Stimulated activated CD4-positive, alpha-beta T cell treated with anti-CD3 and anti-CD28 coated beads, Interleukin-12 subunit alpha, Interleukin-12 subunit beta, amount 100 ng/mL, for 24 hours (primary cell): ENCODE measurements at places on chromosomes 16 and 17.

DNA sequence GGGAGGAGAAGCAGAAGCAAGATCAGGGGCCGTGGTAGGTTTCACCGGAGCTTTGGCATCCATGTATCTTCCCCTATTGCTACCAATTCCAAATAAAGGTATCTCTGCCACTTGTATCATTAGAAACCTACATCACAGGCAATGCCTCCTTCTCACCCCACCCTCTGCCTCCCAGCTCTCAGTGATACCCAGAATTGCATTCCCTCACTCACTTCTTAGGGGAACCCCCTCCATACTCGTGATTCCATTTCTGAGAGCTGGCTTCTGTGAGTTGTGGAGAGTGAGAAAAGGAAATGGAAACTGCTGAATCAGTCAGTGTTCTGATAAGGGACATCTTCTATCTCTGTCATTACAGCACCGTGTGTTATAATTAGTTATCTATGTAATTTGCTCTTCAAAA, 2.3 kb upstream of the CCL3 start:
- no peak for DNase-seq

GRCh38 chr17:30203471-30203981, 32.0 kb downstream of the SLC6A4 start:
- no peak for DNase-seq

DNA sequence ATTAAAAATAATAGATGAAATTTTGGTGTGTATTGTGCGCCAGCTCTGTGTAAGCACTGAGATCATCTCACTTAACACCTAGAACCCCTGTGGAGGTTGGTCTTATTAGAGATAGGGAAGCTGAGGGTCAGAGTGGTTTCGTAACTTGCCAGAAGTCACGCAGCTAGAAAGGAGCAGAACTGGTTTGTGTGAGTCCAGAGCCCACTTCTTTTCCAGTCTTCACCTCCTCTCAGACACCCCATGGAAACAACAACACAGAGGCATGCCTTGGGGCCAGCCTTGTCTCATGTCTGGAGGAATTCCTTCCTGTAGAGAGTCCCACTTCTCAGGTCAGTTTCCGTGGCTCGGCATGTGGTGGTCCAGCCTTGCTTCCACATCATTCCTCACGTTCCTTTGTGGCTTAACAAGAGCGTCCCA, 16.5 kb downstream of the YPEL2 start:
- no peak for DNase-seq

DNA sequence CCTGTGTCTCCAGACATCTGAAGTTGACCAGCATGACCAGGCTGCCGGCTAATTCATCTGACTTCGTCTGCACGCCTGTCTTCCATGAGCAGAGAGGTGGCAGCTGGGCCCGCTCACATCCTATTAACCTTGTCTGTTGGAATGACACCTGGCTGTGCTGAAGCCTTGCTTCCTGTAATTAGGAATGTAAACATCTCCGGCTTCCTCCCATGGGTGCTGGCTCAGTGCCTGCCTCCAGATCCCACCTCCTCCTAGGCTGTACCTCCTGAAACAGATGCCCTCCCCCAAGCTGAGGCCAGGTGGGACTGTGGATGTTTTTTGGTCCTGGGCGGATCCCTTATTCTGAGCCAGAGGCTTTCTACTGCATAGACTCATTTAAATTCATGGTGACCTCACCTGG, 296.3 kb downstream of the HS3ST4 start:
- no peak for DNase-seq

GRCh38 chr16:78796221-78796866, 696.9 kb downstream of the WWOX start:
- no peak for DNase-seq

- DNase-seq, result no peak
Measured at GRCh38 chr17:61406971-61407911, 7.6 kb downstream of the TBX2 start.

GRCh38 chr17:80910043-80910442, 81.6 kb upstream of the CHMP6 start:
- no peak for DNase-seq

DNA sequence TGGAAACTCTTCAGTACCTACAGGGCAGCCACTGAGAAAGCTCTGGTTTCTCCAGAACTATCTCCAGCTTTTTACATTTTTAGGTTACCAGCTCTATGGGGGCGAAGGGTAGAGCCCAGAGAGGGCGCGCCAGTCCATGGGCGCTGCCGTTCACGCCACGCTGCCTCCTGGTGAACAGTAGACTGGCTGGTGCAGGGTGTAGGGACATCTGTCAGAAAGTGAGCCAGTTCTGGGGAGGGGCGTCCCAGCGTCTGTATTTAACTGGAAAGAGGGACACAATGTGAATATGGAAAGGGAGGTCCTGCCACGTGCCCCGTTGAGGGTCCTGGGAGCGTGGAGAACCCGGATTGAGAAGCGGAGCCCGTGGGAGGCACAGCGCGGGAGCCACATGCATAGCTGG, 16.4 kb upstream of the CLEC18A start:
- no peak for DNase-seq

DNA sequence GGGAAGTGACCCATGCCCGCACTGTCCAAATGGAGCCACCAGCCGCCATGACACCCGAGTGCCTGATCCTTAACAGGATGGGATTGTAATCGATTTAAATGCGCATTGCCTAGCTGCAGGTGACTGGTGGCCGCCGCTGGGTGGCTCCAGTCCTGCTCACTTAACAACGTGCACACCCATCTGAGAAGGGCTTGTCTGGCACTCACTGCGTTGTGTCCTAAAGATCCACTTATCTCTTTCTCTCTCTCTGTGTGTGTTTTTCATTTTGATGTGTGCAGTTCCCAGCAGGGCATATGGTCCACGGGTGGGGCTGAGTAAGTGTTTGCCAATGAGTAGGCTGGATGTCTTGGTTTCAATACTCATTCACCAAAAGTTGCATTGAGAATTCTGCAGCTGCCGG, 80.6 kb downstream of the IRF8 start:
- DNase-seq, result no peak

DNA sequence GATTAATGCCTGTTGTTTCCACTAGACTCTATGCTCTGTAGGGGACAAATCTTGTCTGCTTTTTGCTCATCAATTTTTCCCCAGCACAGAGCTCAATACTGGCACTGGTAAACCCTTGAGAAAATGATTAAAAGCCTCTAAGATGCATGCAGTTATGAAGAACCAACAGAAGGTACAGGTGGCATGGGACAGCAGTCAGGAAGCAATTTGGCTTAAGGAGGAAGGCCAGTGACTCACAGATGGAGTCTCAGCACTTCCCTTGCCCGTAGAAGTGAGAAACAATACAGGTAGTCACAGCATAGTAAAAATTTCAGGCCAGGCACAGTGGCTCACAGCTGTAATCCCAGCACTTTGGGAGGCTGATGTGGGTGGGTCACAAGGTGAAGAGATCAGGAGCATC, 504.7 kb upstream of the RBFOX1 start:
- no peak for DNase-seq

- no peak for DNase-seq
Measured at GRCh38 chr17:41864498-41864835, 756 bp downstream of the KLHL11 start.

- DNase-seq, result no peak
Measured at GRCh38 chr16:50153596-50154419, 702 bp downstream of the TENT4B start.

- no peak for DNase-seq
Measured at GRCh38 chr16:5041600-5042133, 7.9 kb upstream of the NAGPA start.

DNA sequence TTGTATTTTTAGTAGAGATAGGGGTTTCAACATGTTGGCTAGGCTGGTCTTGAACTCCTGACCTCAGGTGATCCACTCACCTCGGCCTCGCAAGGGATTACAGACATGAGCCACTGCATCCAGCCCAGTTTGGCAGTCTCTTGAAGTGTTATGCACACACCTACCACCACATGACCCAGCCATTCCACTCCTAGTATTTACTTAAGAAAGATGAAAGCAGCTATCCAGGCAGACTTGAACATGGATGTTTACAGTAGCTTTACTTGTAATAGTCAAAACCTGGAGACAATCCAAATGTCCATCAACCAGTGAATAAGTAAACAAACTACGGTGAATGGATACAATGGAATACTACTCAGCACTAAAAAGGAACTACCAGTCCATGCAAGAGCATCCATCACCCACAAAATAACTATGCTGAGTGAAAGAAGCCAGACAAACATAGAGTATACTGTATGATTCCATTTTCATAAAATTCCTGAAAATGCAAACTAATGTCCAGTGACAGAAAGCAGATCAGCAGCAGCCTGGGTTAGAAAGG, 37.8 kb upstream of the RASD1 start:
- no peak for DNase-seq

- no peak for DNase-seq
Measured at GRCh38 chr16:19223235-19224170, 55.5 kb downstream of the SYT17 start.

DNA sequence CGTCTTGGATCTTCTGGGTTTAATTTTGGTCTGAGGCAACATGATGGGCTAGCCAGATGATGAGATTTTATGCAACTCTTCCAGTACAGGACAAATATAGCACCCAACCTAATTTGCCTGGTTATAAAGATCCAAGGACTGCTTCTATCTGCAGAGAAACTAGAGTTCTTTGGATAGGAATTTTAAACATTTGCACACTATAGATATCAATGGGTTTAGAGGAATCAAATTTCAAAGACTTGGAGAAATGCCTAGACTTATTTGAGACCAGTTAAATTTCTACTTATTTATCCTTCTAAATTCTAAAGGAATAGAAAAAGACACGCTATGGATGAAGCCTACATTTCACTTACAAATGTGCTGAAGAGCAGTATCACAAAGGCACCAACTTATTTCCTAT, 12.6 kb downstream of the PMFBP1 start:
- DNase-seq, result no peak

DNA sequence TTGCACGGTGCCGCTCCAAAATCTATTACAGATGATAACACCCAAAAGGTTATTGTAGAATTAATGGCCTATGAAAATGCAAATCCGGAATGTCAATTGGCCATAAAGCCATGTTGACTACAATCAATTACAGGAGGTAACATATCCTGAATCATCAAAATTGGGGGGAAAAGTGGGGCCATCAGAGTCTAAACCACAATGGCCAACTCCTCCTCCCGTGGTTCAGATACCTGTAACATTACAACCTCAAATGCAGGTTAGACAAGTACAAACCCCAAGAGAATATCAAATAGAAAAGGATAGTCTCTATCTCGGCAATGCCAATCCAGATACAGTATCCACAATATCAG, 14.9 kb downstream of the FLYWCH1 start:
- DNase-seq, result no peak

- DNase-seq, result no peak
Measured at GRCh38 chr16:83530293-83530692, 277.5 kb upstream of the HSBP1 start.

DNA sequence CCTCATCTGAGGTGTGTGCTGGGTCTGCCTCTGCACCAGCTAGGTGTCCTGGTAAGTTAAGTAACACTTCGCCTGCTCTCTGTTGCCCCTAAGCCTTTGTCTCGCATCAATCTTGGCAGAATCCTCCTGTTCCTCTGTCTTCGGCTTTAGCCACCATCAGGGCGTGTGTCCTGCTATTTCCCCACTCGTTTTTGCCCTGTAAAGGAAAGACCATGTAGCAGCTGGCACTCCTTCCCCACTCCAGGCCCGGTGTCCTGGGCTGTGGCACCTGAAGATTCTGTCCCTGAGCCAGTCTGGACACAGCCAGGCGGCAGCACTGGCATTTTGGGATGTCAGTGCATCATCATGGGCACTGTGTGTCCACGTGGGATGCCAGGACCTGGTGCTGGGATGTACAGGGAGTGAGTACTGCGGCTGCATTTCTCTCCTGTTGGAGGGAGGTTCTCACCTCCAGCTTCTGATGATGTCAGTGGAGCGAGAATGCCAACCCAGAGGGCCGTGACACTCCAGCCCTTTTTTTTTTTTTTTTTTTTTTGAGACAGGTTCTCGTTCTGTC, 26.2 kb upstream of the FOXK2 start:
- no peak for DNase-seq

GRCh38 chr17:81868674-81869220, 2.4 kb downstream of the ARHGDIA start:
- DNase-seq, result no peak

DNA sequence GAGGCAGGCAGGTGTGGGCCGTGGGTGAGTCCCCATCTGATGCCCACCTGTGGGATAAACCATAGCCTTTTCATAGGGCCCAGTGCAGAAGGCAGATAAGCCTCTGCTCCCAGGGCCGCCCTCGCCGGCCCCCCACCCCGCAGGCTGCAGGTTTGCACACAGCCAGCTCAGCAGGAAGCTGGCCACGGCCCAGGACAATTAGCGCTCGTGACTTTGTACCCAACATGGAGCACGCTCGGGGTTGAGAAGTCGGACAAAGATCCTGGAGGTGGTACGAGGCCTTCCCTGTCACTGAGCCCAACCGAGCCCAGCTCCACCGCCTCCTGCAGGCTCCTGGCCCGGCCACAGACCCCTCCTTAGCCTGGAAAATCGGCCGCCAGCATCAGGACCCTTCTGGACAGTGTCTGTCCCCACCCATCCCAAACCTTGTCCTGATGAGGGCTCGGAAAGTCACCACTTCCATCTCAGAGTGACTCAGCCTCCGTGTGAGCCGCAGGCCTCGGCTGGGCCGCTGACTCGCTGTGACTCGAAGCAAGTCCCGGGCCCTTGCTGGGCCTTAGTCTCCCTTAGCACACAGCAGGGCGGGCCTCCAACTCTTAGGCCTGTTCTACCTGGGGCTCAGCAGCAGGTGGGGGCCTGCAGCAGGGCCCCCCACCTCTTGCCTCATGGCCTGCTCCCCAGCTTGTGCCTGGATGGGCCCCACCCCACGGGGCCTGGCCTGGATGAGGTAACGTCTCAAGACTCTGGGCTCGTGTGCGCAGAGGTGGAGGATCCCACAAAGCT, 22.7 kb downstream of the FAM83G start:
- DNase-seq, result no peak

DNA sequence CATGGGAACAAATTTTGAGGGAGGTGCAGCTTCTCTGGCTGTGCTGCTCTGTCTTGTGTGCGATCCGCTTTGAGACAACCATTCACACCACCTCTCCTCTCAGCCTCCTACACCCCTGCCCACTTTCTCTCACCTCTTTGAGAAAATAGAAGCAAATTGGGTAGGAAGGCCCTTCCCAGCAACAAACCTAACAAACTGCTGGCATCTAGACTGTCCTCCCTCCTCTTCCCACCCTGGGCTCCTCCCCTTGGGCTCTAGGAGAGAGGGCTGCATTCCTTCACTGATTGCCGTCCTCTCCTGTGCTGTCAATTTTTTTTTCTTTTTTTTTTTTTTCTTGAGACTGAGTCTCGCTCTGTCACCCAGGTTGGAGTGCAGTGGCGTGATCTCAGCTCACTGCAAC, 13.5 kb downstream of the CDIPT start:
- no peak for DNase-seq

- DNase-seq, result no peak
Measured at GRCh38 chr16:54284931-54285413, 1.6 kb downstream of the IRX3 start.

GRCh38 chr17:33234930-33235685, 58.0 kb downstream of the ASIC2 start:
- no peak for DNase-seq
